ENCODE measurements at places on chromosomes 5 and 9.

- DNase-seq: no peak
Measured at GRCh38 chr9:93151097-93151784, 17.2 kb upstream of the NINJ1 start.

DNA sequence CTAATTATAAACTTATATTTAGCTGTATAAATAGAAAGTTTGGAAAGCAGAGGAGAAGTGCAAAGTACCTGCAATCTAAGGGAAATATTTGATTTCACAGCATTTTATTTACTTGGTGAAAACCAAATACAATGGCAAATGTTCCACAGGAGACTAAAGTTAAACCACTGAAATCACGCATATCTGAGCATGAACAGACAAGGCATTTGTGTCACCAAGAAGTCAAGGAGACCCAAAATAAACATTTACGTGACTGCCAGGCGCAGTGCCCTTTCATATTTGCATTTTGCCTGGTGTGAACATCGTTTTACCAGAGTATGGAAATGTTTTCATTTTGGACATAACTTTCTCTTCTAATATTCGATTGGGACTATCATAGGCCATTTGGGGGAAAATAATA lies 20.6 kb downstream of the UGCG start:
- DNase-seq: no peak

GRCh38 chr5:56986626-56986947 lies 34.7 kb upstream of the MIER3 start:
- no peak for DNase-seq

DNA sequence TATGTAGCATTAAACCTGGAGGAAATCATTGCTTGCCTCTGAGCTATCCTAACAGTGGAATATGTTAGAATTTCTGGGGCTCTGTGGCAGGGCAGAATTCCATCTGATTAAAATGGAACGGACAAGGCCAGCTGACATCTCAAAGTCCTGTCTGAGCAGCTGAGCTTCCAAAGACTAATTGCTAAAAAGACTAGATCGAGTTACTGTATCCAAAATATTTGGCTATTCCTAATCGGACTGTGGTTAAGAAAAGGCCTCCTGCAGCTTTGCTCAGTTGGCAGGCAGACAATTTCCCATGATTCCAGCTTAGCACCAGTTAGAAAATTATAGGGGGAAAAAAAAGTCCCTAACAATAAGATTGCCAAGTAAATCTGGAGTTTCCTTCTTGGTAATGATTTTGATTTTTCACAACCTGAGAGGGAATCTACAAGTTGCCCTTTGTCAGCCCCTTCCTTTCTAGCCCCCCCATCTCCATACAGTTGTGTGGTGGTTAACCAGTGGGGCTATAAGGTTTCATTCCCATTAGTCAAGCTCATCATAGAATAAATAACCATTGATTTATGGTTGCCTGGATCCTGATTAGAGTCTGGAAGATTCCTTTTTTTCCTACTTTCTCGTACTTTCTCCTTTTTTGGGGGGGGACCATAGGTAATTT lies 26.4 kb downstream of the PTGR1 start:
- no peak for DNase-seq

DNA sequence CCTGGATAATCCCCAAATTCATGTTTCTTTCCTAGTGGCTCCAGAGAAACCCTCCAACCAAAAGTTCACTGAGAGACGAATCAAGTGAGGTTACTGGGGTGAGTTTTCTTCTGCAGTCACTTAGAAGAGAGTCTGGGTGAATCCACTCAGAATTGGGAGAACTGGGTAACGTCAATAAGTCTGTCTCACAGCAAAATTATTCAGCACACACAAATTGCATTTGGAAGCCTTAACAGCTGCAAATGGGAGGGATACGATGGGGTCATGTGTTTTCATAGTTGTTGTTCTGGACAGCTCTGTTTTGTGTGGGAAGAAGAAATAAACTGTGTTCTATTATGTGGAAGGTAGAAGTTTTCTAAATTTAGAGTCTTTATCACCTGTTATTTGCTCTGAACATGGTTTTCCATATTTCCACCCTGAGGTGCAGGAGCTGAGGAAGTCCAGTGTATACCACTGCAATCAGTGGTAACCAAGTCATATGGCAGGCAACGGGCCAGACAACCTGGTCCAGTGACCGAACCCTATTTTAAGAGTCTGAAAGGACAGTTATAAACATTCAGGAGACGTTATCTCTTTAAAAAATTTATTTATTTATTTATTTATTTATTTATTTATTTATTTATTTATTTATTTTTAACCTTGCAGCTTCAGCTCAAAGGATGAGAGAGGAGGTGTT lies 21.9 kb downstream of the MARCHF3 start:
- no peak for DNase-seq

DNA sequence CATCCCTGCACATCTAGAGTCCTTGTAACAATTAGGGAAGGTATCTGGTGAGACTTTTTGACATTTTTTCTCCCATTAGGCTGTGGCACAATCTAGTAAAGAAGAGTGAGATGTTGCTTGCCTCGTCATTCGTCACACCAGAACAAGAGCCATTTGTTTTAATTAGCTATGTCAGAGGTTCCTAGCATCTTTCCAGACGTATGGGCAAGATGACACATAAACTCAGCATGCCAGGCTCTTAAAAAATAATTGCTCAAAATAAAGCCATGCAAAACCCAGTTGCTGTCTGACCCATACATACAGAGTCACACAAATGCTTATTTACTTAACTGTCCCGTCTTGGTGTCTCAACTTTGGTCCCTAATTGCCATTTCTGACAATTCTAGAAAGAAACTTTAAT lies 125.9 kb downstream of the TRPM3 start:
- DNase-seq: no peak

DNA sequence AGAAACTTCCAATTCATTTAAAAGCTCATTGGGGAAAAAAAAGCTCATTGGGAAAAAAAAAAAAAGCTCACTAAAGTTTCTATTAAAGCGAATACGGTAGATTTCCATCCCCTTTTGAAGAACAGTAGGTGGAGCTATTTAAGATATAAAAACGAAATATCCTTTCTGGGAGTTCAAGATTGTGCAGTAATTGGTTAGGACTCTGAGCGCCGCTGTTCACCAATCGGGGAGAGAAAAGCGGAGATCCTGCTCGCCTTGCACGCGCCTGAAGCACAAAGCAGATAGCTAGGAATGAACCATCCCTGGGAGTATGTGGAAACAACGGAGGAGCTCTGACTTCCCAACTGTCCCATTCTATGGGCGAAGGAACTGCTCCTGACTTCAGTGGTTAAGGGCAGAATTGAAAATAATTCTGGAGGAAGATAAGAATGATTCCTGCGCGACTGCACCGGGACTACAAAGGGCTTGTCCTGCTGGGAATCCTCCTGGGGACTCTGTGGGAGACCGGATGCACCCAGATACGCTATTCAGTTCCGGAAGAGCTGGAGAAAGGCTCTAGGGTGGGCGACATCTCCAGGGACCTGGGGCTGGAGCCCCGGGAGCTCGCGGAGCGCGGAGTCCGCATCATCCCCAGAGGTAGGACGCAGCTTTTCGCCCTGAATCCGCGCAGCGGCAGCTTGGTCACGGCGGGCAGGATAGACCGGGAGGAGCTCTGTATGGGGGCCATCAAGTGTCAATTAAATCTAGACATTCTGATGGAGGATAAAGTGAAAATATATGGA lies at the start of gene PCDHGA12:
TSS of gene PCDHGA12 (plus strand) at position 176 of the 782 bp plus-strand sequence. CDS start at position 429, 253 bp downstream.
- no peak for DNase-seq

GRCh38 chr9:107989544-107989943 lies 500.0 kb upstream of the KLF4 start:
- no peak for DNase-seq

DNA sequence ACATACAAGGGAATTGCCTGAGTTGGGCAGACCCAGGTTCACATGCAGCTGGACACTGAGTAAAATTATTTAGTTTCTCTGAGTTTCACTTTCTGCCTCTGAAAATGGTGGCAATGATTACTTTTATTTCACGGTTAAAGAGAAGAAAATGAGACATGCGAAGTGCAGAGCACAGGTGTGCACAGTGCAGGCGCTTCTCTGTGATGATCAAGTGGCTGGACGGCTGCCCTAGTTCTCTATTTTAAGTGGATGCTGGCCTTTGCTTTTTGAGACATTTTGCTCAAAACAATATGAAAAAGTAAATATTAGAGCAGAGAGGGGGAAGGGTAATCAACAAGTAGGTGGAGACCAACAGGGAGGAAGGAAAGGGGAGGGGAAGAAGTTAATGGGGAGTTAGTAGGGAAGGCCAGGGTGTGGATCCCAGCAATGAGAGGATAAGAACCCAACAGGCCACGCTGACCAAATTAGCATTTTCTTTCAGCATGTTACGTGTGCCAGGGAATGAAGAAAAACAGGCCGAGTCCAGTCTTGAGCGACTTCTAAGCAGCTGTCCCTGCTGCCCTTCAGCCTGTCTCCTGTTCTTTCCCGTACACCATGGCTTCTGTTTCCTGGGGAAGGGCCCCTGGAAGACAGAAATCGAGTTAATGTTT lies 16.1 kb downstream of the SNX18 start:
- DNase-seq: no peak

GRCh38 chr5:116437351-116437705 lies 137.3 kb downstream of the SEMA6A start:
- no peak for DNase-seq

DNA sequence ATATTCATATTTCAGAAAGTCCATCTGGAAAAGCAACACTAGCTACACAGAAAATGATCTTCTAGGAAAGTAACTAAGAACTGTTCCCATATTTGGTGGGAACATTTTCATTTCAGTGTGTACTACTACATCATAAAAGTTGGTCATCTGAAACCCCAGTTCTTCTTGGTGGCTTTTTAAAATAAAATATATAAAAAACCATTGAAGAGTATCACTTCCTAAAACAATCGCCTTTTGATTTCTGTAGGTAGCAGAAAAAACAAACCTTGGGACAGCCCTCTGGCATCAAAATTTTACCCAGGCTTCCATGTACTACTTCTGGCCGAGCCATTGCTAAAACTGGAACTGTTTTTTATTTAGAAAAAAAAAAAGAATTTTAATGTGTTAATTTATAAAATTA lies 158.5 kb downstream of the MLLT3 start:
- no peak for DNase-seq

DNA sequence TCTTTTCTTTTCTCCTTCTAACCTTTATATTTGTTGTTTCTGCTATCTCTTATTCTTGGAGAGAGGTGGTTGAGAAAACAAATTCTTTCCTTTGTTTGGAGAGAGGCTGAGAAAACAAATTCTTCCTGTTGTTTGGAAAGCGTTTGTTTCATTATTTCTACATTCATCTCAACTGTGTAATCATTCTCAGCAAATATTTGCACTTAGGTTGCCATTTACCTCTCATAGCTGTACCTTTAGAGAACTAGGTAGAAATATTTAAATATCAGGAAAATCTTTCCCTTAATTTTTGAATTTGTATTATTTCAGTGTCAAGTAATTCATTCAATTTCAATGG lies 1824.4 kb upstream of the CDH9 start:
- DNase-seq: no peak

- no peak for DNase-seq
Measured at GRCh38 chr9:78269784-78270183, 27.1 kb upstream of the PSAT1 start.

GRCh38 chr9:101758304-101758930 lies 20.0 kb upstream of the GRIN3A start:
- no peak for DNase-seq

GRCh38 chr9:122806661-122807060 lies 6.7 kb downstream of the OR1K1 start:
- no peak for DNase-seq

- DNase-seq: no peak
Measured at GRCh38 chr5:153746440-153746839, 256.0 kb downstream of the GRIA1 start.

DNA sequence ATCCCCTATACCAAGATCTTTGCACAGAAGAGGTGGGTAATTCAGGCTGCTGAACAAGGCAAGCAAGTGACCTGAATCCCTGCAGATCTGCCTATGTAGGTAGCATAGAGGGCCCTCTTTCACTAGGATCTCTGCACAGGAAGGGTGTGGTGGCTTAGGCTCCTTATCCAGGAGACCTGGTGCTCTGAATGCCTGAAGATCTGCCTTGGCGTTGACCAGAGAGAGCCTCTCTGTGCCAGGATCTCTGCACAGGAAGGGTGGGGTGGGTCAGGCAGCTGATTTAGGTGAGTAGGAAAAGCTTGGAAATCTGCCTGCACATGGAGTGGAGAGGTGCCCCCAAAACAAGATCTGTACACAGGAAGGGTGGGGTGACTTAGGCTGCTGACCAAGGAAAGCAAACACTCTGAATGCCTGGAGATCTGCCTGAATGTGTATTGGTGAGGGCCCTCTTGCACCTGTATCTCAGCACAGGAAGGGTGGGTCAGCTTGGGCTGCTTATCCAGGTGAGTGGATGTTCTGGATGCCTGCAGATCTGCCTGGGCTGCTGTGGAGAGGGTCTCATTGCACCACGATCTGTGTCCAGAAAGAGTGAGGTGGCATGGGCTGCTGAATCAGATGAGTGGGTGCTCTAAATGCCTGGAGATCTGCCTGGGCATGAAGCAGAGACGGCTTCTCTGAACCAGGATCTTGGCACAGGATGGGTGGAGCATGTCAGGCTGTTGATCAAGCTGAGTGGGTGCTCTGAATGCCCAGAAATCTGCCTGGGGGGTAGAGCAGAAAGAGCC lies 365.9 kb downstream of the DMAC1 start:
- DNase-seq: no peak

DNA sequence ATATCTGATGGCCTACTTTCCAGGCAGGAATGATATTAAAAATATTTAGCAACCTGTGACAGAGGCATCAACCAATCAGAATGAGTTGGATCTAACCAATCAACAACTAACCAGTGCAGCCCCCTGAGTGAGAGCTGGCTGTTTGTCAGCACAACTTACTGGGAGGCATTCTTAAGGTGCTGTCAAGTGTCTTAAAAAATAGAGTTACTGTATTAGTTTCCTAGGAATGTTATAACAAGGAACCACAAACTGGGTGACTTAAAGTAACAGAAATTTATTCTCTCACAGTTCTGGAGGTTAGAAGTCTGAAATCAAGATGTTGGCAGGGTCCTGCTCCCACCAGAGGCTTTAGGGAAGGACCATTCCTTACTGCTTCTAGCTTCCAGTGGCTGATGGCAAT lies 85.2 kb downstream of the ATG10 start:
- no peak for DNase-seq

DNA sequence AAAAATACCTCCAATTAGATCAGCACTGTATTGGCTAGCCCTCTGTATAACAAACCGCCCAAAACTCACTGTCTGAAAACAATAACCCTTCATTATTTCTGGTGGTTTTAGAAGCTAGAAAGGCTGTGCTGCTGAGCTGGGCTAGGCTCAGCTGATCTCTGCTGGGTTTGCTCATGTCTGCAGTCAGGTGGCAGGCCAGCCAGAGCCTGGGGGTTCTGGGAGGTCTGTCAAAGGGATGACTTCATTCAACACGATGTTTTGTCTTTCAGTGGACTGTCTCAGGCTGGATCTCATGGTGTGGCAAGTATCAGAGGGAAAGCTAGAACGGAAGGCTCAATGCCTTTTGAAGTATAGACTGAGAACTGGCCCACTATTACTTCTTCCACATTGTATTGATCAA lies 335.1 kb upstream of the DMAC1 start:
- DNase-seq: no peak

- no peak for DNase-seq
Measured at GRCh38 chr5:169352901-169353300, 52.0 kb upstream of the SLIT3 start.

DNA sequence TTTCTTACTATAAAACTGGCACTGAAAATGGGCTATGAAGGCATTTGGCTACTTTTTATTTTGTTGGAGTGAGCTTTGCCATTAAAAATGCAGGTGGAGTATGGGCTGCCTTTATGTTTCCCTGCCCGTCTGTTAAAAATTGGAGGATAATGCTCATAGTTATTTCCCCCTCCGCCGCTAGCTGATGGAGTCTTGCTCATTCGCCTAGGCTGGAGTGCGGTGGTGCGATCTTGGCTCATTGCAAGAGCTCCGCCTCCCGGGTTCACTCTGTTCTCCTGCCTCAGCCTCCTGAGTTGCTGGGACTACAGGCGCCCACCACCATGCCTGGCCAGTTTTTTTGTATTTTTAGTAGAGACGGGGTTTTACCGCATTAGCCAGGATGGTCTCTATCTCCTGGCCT lies 8.6 kb downstream of the G3BP1 start:
- DNase-seq: no peak
